GM04503 (cell line): ENCODE measurements at places on chromosomes 1 and 21.

DNA sequence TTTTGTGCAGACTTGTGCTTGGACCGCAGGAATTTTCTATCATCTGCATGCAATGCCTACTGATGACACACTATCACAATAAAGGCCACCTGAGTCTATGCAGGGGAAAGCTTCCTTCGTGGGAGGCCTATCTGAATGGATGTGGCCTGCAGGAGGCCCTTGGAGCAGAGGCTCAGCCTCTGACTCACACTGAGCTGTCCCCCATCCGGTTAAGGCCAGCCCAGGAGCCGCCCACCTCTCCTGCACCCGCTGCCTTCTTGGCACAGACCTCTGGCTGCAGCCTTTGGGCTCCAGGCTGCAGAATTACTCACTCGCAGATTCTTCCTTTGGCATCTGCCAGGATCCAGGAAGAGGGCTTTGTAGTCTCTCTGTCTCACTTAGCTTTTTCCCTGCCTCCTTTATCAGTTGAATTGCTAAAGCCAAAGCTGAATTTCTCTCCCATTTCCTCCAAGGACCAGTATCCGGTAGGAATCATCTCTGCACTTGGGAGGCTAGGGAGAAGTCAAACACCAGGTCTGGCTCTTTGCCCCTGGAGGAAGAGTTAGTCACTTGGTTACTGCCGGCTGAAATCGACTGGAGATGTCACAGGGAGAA is 65.1 kb upstream of the JUN start:
- peak; percentile 94 for DNase-seq

GRCh38 chr1:227793079-227793947 is 22.2 kb upstream of the PRSS38 start:
- no peak for DNase-seq

GRCh38 chr1:225430301-225430700 is 2.5 kb upstream of the LBR start:
- no peak for DNase-seq

- DNase-seq = no peak
Observed at GRCh38 chr1:200029035-200029821, 1.7 kb downstream of the NR5A2 start.

GRCh38 chr1:154730986-154731489 is 123.1 kb upstream of the ADAR start:
- peak; percentile 50 for DNase-seq

DNA sequence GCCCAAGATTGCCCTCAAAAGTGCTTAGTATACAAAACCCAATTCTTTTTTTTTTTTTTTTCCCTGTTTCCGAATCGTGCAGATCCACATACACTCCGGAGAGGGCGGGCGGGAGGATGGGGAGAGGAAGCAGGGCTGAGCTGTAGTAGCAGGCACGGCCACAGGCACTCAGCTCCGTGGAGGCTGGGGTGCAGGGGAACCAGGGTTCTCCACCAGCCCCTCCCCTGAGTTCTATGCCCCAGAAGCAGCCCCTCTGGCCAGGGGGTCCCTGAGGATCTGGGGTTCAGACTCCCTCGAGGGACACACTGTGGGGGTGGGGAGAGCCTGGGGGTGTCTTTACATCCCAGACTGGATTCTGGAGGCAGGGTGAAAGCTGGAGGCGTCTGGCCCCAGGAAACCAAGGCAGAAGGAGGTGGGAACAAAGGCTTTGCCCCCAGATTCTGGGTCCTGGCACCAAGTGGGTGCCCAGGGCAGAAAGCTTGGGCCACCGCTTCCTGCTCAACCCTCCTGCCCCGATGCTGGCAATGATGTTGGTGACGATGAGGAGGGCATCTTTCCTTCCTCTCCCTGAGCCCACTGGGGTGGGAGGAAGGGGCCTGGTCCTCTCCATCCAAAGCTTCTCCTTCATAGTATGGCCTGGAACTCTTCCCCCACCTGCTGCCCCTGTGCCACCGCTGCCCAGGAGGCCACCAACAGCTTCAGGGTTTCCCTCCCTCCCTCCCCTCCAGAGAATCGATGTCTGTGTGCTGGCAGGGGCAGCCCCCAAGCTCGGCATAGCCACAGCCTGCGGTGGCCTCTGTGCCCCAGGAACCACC is 106.4 kb upstream of the TARDBP start:
- DNase-seq = no peak

GRCh38 chr1:29284286-29284960 is 48.1 kb downstream of the PTPRU start:
- no peak for DNase-seq

DNA sequence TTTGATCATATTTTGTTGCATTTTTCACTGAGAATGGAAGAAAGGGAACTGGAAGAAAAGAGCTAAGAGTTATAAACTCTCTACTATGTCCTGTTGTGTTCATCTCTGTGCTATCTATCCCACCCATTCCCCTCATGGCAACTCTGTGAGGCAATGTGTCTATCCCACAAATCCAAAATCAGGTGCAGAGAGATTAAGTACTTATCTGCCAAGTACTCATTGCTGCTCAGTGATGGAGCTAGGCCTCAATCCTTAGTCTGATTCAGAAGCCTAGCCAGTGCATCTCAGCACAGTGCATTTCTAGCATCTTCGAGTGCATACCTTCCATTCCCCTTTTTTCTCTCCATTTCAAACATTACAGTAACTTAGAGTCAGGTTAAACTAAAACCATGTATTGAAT is 270.6 kb downstream of the TPR start:
- DNase-seq = no peak

- DNase-seq = no peak
Observed at GRCh38 chr1:200901350-200901749, 6.7 kb downstream of the INAVA start.

- DNase-seq = no peak
Observed at GRCh38 chr1:3580231-3580630, 31.1 kb downstream of the MEGF6 start.
